ENCODE measurements at places on chromosomes 4 and X. TPM values are rescaled to one million over a fixed set of nuclear protein-coding genes. Genes with fewer than 3 reads are reported as not detected.

ABCD1 gene
- total RNA-seq: 12.9 TPM

RXFP1 gene
- total RNA-seq: 0.35 TPM

CFAP99 gene
- total RNA-seq: not detected

SPACA5 gene
- total RNA-seq: not detected

RAB9B gene
- total RNA-seq: 1.1 TPM

SMIM31 gene
- not detected for total RNA-seq

GRPR gene
- total RNA-seq: not detected

GLRA3 gene
- not detected for total RNA-seq

STOX2 gene
- total RNA-seq: 0.29 TPM

STARD8 gene
- 5.5 TPM for total RNA-seq

PNMA5 gene
- not detected for total RNA-seq

ZAR1 gene
- total RNA-seq: not detected

PDCL2 gene
- total RNA-seq: not detected

XAGE1A gene
- not detected for total RNA-seq

NEIL3 gene
- total RNA-seq: 8.2 TPM

RBMX gene
- total RNA-seq: 295 TPM

RAB33A gene
- 8.1 TPM for total RNA-seq

PPEF2 gene
- total RNA-seq: not detected

POLN gene
- total RNA-seq: under 0.01 TPM

TMEM131L gene
- total RNA-seq: 12.1 TPM

SLC25A14 gene
- total RNA-seq: 3.7 TPM

DUSP21 gene
- total RNA-seq: not detected

MBTPS2 gene
- 9.7 TPM for total RNA-seq

HS6ST2 gene
- not detected for total RNA-seq

OPN1MW2 gene
- total RNA-seq: not detected

PHOX2B gene
- not detected for total RNA-seq

AR gene
- total RNA-seq: 3.7 TPM

PIN4 gene
- total RNA-seq: 9.7 TPM

DUX4 gene
- total RNA-seq: not detected

PF4V1 gene
- total RNA-seq: 1.6 TPM

CT45A6 gene
- total RNA-seq: not detected

GPR50 gene
- not detected for total RNA-seq

BTK gene
- total RNA-seq: not detected

POF1B gene
- not detected for total RNA-seq

RNF212 gene
- total RNA-seq: 1.6 TPM

RRH gene
- total RNA-seq: not detected

SLIT2 gene
- total RNA-seq: 47.0 TPM

FGFBP2 gene
- total RNA-seq: not detected

LRCH2 gene
- 6.1 TPM for total RNA-seq

ARMCX6 gene
- 38.9 TPM for total RNA-seq

GPR119 gene
- not detected for total RNA-seq

TEC gene
- total RNA-seq: 1.4 TPM

MAOB gene
- 0.89 TPM for total RNA-seq
